ENCODE measurements at places on chromosomes 7 and 10.

GRCh38 chr7:35593899-35594298, 101.0 kb downstream of the HERPUD2 start:
- DNase-seq: peak; percentile 20

DNA sequence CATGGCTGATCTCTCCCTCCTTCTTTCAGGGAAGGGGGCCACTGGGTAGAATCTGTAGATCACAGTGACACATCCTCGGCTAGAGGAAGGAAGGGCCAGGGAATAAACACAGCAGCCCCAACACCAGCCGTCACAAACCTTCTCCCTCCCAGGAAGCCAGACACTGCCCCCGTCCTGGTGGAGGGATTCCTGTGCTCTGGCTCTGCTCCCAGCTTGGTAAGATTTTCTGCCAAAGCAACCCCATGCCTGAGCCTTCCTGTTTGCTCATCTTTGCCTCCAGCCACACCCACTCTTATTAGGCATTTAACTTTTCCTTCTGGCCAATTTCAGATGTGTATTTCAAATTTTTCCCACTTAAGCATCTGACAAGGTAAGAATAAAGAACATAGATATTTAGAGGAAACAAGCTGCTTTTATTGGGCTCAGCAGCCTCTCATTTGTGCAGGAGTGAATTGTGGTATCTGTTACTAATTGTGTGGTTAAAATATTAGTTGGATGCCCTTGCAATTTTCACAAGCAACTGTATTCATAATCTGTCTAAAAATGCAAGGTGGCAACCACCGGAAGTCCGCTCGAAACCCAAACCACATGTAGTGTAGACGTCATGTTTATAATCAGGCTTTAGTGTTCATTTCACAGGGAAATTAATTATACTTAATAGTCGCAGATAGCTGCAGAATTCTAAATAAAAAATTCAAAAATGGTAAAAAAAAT, 13.2 kb upstream of the NPS start:
- no peak for DNase-seq

DNA sequence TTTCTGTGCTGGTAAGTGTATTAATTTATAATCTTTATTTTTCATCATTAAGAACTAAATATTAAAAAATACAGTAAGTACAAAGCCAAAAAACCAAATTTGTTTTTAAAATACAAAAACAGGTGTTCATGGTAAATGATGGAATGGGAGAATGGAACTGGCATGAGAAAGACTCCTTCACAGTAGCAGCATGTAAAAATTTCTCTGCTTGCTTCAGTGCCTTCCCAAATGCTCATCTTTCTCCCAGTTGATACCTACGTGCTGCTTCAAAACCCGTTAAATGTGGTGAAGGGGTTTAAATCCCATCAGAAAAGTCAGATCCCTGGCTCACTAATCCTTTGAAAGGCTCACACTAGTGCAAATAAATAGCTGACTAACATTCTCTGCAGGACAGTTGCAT, 4.2 kb downstream of the RNF133 start:
- no peak for DNase-seq

GRCh38 chr10:97069576-97070362, 116.0 kb downstream of the SLIT1 start:
- DNase-seq: no peak

DNA sequence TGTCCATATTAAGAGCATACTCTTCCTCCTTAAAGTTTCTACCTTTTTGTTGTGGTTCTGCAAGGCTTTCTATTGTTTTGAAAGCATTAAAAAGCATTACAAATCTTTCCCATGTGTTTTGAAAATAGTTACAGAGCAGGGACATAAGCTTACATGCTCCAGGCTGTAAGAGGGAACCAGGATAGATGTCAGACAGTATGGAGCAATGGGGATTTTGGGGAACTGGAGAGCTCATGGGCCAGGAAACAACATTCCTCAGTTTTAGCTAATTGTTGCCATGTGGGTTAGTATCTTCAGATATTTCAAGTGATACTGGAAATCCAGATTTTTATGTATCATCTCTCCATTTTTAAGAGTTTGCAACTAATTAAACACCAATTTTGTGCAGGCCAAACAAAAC, 3.5 kb downstream of the MDFIC start:
- DNase-seq: no peak

- DNase-seq: no peak
Observed at GRCh38 chr10:30197186-30197585, 137.8 kb upstream of the JCAD start.

DNA sequence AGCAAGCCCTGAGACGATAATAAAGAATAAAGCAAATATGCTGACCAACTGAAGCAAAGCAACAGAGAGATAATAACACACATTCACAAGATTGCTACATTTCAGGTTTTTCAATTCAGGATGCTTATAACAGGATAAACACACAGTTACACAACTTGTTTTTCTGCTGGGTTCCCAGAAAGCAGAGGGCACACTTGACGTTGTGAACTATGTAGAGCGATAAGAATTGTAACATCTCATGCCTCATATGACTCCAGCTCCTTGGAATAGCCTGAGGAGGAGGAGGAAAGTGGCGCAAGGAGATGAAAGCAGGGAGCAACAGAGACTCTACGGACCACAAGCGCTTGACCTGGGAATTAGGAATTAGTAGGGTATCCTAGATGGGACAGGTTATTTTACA, 201.7 kb downstream of the SKAP2 start:
- DNase-seq: no peak

DNA sequence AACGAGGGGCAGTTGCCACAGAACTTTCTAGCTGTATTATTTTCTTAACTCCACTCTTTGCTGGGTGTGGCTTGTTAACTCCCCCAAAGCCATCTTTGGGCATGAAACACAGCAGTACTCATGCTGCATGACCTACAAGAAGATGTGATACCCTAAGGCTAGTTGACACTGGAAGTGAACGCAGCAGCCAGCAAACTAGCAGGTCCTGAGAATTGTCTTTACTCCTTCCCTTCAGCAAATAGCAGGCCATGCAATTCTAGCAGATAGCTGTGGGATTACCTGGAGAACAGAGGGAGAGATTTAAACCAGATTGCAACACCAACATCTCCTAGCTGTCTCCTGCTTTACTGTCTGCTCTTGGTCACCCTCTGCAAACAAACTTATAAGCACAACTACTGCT, 688.0 kb upstream of the ZWINT start:
- DNase-seq: no peak

- DNase-seq: no peak
Observed at GRCh38 chr7:79403879-79404278, 49.6 kb downstream of the MAGI2 start.

DNA sequence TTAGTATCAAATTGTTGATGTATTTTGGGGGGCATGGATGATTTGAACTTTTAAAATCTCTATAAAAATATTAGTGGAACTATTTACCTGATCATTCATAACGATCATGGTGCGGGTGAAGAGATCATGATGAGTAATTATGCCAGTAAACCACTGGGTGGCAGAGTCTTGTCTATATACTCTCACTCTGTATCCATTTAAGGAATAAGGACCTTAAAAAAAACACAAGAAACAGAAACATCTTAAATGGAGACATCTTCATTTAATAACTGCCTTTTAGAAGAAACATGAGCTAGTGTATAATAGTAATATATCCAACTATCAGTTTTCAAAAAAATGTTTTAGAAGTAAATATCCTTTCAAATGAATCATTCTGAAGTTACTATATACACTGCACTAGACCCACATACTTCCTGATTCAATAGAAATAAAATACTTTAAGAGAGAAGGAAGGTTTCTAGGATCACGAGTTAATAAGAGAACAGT, 84.0 kb downstream of the NRBF2 start:
- DNase-seq: no peak

GRCh38 chr10:51800121-51800520, 100.7 kb upstream of the CSTF2T start:
- DNase-seq: no peak

DNA sequence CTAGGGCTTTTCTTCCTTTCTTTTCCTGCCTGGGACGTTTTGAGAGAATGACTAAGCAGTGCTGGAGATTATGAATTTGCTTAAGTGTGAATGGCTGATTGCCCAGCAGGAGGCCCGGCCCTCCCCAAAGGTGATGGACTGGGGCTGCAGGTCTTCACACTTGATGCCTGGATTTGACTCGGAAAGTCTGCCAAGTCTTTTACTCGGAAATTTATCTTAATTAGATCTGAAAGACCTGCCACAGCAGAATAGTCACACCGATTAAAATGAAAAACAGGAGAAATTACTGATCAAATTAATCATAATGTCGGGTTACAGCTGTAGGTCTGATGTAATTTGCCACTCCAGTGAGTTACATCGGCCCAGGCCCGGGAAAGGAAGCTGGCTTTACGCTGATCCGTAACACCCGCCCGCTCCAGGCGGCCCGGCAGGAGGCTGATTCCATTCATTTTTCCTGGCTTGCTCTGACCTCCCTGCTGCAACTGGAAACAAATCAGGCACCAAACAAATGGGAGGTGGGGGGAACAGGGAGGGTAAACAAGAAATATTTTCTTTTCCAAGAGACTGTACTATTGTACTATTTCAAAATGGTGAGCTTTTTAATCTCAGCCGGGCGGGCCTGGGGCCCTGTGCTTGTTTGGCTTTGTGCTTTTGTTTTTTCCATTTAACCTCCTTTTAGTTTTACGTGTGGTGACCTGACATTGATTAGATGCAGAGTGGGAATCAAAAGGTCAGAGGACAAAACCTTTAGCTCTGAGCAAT, 212.4 kb upstream of the YAE1 start:
- DNase-seq: no peak

- no peak for DNase-seq
Observed at GRCh38 chr10:6385665-6386064, 182.9 kb downstream of the PFKFB3 start.

DNA sequence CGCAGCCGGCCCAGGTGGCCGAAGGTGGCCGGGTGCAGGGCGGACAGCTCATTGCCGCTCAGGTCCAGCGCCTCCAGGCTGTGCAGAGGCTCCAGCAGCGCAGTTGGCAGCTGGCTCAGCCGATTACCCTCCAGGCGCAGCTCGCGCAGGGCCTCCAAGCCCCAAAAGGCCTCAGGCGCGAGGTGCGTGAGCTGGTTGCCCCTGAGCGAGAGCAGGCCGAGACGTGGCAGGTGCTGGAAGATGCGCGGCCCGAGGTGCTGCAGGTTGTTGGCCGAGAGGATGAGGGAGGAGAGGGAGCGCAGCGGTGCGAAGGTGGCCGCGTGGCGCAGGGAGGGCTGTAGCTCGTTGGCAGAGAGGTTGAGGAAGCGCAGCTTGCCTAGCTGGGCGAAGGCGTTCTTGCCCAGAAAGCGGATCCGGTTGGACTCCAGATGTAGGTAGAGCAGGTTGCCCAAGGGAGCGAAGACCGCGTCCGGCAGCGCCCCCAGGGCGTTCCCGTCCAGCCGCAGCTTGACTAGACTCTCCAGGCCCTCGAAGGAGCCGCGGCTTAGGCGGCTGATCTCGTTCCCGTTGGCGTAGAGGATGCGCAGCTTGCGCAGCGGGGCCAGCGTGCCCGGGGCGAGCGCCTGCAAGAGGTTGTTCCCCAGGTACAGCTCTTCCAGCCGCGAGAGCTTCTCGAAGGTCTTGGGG, 923 bp downstream of the TRIL start:
- no peak for DNase-seq

DNA sequence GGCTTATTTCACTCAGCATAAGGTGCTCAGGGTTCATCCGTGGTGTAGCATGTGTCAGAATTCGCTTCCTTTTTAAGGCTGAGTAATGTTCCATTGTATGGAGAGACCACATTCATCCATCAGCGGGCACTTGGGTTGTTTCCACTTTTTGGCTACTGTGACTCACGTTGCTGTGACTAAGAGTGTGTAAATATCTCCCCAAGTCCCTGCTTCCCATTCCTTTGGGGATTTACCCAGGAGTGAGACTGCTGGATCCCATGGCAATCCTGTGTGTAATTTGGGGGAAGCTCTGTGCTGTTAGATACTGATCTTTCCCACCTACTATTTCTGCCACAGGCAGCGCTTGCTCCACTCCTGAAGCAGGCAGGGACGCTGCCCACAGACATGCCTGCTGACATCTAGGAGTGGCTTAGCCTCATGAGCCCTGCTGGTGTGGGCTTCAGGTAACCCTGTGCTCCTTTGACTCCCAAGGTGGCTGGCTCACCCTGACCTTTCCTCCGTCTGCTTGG, 346.0 kb downstream of the FRMD4A start:
- DNase-seq: no peak

DNA sequence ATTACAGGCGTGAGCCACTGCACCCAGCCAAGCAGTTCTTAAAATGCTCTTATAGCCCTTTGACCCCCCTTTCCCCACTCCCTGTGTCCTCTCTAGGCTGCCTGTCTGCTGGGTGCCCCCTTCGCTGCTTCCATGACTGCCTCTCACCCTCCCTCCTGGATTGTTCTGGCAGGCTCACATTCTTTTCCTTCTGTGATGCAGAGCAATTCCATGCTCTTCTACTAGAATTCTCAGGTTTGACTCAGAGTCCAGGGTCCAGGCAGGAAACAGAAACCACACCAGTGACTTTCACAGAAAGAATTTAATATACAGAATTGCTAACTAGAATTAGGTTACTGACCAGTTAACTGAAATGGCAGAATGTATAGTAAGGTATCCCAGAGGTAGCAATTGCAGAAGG, 244.8 kb downstream of the BAMBI start:
- no peak for DNase-seq

- no peak for DNase-seq
Observed at GRCh38 chr10:128060341-128061250, 65.6 kb downstream of the MKI67 start.

DNA sequence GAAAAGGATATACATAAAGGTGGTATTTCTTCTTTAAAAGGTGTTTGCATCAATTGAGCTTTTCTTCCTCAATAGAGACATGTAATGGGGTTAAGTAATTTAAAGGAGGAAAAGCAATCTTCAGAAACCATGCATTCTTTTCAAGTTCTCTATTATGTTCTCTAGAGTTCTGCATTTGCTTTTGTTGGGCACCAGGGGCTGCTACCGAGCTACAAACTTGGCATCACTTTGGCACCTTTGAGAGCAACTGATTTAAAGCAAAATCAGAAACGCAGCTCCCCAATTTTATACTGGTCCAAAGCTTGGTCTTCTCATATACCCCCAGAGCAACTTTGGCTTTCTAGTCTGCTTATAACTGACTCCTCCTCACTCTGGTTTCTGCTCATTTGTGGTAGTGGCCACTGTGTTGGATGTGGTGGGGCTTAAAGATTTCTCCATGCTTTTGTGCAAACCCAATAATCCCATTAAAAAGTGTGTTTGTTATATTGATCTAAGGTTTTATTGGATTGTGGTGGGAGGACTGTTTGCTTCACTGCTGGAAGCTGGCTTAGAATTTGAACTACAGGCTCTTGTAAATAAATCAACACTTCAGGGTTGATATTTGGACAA, 712.1 kb downstream of the PHTF2 start:
- DNase-seq: no peak

GRCh38 chr10:133275684-133276092, 980 bp downstream of the ADAM8 start:
- DNase-seq: peak; percentile 80

- no peak for DNase-seq
Observed at GRCh38 chr10:29430101-29430500, 141.2 kb downstream of the LYZL1 start.

- no peak for DNase-seq
Observed at GRCh38 chr7:21020667-21021066, 234.0 kb upstream of the SP8 start.

GRCh38 chr7:43761938-43762692, 3.6 kb downstream of the BLVRA start:
- no peak for DNase-seq
